ENCODE measurements at places on chromosomes 16 and 17. TPM values are rescaled to one million over a fixed set of nuclear protein-coding genes. Genes with fewer than 3 reads are reported as not detected.

EFCAB3 gene
- not detected for total RNA-seq

PSMD7 gene
- 56.1 TPM for total RNA-seq

GRCh38 chr17:39629494-39629880 lies 2.7 kb downstream of the PPP1R1B start:
- DNase-seq = no peak

CTRB2 gene
- not detected for total RNA-seq

DNA sequence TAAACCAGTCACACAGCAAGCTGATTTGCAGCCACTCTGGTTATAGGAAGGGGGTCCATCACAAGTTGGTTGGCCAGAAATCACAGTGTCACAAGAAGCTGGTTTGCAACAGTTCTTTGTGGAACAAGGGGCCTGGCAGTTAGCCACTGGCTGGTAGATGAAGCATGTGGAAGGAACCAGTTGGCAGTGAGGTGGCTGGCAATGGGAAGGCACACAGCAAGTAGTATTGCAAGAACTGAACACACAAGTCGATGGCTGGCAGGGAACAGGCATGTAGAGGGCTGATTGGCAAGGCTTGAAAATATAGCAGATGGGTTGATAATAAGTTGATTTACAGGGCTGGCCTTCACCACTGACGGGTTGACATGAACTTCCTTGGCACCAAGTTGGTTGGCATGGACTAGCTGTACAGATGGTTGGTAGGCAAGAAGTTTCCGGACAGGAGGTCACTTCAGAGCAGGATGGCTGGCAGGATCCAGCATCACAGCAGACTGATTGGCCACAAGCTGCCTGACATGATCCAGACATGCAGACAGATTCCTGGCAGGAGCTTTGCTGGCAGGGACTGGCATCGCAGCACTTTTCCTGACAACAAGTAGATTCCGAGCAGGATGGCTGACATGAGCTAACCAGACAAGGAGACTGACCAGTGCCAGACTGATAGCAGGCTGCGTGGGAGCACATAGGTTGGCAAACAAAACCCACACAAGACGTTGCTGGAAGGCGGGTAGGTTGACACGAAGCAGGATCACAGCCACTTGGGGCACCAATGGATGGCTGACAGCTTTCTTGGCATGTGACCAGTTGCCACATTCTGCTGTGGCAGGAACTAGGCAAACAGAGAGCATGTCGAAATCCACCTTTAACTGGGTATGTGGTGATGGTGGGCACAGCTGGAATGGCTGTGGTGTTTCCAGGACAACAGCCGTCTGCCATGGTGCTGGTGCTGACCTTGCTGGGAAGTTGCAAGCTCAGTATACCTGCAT lies at the start of gene KRTAP29-1:
TSS of gene KRTAP29-1 (minus strand) at position 936 of the 986 bp plus-strand sequence. CDS start at position 936, 0 bp downstream.
- DNase-seq = no peak

SLFN14 gene
- not detected for total RNA-seq

PRSS21 gene
- total RNA-seq = not detected

- DNase-seq = no peak
Measured at GRCh38 chr17:81516439-81516838, 3.8 kb upstream of the ACTG1 start.

GRCh38 chr16:75175074-75175473 lies 26.8 kb downstream of the ZFP1 start:
- no peak for DNase-seq

NPIPB9 gene
- 1.9 TPM for total RNA-seq

DNA sequence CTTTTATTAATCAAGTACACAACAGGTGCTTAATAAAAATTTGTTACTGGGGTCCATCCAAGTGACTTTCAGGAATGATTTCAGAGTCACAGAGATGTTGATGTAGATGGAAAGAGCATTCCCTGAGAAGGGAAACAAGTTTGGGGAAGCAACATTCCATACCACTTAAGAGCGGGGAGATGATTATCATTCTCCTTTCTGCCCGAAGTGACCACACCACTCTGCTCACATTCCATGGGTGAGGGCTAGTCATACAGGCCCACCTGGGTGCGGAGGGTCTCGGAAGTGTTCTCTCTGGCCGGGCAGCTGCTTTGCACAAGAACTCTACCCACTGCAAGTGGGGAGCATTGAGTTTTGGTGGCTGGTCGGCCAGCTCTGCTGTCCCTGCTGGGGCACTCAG lies 231.4 kb downstream of the SNX29 start:
- no peak for DNase-seq

DNA sequence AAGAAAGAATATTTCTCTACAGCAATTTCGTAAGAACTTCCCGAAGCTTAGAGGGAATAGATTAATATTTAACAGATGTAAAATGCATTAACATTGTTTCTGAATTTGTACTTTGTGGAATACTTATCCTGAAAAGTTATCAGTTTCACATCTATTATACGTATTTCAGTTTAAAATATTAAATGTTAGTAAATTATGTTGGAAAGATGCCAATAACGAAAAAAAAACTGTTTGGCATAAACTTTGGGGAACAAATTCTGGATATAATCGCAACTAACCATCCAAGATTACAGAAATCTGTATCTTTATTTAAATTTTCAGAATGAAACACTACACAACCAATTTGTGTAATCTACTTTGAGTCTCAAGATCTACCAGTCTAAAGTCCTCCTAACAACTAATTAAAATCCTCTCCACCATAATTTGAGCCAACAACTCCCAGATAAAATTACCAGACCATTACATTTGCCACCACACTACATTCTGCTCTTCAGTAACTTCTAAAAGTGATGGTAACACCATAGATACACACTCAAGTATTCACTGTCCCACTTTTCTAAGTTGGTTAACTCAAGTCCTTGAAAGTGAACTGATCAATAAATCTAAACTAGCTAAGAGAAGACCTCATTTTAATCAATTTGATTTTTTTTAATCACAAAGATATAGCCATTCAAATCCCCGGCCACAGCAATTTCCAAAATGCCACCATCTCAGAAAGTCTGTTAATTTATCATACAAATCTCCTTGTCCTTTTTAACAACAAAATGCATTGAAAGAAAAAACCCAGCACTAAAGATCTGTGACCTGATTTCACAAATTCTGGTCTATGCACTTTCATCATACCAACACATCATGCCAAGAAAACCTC lies 2.0 kb downstream of the SIAH1 start:
- no peak for DNase-seq

GRCh38 chr17:66904760-66905624 lies 59.5 kb upstream of the CACNG4 start:
- no peak for DNase-seq
